Omental fat pad (tissue), 4 donors: ENCODE measurements at places on chromosomes 1 and 21. TPM values are rescaled to one million over a fixed set of nuclear protein-coding genes. Genes with fewer than 3 reads are reported as not detected.

DNA sequence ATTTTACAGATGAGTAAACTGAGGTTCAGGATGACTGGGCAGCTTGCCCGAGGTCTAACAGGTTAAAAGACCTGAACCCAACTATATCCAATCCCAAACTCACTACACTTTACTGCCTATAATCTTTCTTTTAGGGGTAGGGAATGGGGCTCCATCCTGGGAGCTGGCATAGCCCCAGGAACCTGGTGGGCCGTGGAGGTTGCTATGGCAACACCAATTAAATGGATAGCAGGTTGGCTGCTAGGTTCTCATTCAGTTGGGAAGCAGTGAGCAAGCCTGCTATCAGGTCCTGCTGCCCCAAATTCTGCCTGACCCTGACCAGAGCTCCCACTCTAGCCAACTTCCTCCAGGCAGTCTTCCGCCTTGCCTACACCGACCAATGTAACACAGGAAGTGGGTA, 40.9 kb downstream of the LRP8 start:
- no peak for DNase-seq

GRCh38 chr1:147105909-147106308, 66.4 kb downstream of the PRKAB2 start:
- DNase-seq, result no peak

GRCh38 chr1:230407351-230407750, 18.8 kb downstream of the PGBD5 start:
- no peak for DNase-seq

DNA sequence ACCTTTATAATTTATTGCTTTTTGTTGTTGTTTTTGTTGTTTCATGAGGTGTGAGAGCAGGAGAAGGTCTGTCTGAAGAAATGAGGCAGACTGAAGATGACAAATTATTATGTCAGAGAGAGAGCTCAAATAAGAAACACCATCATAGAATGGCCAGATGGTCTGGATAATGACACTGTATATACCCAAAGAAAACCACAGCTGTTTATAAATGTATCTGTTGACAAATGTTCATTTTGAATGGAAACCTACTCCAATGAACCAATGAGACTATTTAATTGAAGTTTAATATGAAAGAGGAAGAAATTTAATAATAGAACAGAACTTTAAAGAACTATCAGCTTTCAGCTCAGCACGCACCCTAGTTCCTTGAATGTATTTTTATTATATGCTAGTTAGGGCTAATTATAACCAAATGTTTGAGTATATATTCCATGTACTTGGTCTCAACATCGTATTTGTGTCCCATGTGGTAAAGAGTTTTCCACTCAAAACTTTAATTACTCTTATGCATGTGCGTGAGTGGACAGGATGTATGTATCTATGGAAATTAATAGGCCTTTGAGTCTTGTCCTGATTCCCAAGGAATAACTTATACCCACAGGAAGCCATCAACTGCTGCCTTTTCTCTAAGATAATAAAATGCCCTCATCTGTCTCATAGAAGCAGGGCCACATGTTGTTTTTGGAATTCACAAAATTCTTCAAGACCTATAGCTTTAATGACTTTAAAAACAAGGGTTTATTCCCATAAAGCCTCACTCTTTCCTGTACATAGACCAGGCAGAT, 202.7 kb downstream of the KCNK2 start:
- DNase-seq, result no peak

DNA sequence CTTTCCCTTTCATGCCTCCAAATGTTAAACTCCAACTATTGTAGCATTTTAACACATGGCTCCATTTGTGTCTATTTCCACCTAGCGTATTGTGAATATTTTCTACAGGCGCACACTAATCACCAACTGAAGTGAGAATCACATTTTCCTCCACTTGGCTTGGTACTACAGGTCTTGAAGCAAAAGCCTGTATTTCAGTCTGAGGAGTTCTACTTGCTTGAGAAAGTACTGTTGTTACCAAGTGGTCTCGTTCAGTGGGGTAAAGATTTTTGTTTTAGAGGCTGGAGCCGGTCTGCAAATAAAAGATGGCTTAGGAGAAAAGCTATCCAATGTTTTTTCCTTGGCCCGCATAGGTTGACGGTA, 550 bp upstream of the PTBP2 start:
- no peak for DNase-seq

RNU1-2 gene
- under 0.01 TPM for total RNA-seq

GRCh38 chr1:10510520-10511493, 36.1 kb downstream of the PEX14 start:
- no peak for DNase-seq

GRCh38 chr1:225277445-225277844, 150.4 kb downstream of the LBR start:
- DNase-seq, result no peak

DNA sequence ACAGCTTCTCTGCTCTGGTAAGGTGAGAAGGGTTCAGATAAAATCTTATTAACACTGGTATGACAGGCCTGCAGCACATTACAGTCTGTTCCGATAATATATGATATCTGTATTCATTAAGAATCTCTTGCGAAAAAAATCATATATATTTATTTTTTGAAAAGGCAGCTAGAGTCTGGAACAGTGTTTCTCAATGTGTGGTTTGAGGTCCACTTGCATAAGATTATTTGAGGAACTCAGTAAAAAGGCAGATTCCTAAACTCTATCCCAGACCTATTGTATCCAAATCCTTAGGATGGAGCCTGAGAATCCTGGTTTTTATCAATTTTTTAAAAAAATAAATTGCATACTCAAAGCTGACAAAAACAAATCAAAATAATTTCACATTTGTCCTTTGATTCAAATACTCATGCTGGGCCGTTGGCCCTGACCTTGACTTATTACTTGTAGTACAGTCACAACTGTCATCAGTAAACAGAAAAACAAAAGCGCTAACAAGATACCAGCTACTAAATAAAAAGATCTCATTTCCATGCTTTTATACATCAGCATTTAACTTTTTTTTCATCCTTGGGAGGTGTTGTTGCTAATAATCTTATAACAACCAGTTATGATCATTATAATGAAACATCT, 60.6 kb downstream of the RGS2 start:
- no peak for DNase-seq

DNA sequence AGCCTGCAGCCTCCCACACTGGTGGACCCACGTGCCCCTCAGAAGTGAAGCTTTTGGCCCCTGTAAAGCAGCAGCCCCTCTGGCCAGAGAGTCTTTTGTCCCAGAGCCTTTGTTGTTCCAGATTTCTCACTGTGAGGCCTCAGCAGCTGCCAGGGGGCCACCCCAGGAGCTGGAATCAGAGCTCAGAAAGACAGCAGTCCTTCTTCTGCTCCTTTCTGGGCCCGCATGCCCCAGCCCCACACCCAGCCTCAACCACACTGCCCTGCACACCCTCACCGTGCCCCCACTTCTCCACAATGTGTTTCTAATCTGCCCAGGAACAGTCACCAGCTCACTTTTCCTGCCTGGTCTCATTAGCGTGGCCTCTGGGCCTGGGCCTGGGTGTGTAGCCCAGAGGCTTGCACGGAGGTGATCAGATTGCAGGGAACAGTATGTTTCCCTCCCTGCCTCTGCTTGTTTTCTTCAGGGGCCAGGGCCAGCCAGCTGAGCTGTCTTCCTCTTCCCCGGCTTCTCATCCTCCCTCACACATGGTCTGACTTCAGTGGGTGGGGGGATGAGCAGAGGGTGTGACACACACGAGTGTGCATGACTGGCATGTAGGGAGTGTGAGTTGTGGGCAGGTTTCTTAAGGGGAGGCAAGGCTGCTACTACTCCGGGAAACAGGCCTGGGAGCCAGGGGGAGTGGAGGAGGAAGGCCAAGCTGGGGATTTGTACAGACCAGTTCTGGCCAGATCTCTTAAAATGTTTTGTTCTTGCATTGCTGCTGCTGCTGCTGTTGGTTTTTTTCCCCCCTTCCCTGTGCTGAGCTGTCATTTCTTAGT, 82.5 kb upstream of the ZNF648 start:
- DNase-seq, result peak; percentile 65

- DNase-seq, result no peak
Measured at GRCh38 chr1:71533950-71534349, 453.1 kb upstream of the ZRANB2 start.

LMX1A gene
- 2.0 TPM for total RNA-seq

DNA sequence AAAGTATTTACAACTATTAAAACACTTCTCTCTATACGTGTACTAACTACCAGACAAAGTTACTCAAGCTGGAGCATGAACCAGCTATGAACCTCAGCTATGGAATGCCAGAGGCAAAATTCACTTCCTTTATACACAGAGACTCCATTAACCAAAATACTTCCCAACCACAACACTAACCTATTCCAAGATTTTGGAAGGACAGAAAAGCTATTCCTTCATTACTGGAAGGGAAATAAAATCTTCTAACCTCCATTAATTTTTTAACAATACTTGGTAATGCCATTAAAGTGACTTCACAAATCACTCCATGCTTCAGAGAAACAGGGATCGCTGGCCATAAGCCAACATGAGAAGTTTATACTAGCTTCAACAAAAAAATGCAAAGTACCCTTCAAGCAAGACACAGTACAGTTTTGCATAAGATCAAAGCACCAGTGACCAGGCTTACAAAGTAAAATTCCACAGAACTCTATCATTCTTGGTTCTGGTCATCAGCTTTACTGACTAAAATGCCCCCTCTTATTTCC, 58.0 kb downstream of the PUM1 start:
- no peak for DNase-seq

DNA sequence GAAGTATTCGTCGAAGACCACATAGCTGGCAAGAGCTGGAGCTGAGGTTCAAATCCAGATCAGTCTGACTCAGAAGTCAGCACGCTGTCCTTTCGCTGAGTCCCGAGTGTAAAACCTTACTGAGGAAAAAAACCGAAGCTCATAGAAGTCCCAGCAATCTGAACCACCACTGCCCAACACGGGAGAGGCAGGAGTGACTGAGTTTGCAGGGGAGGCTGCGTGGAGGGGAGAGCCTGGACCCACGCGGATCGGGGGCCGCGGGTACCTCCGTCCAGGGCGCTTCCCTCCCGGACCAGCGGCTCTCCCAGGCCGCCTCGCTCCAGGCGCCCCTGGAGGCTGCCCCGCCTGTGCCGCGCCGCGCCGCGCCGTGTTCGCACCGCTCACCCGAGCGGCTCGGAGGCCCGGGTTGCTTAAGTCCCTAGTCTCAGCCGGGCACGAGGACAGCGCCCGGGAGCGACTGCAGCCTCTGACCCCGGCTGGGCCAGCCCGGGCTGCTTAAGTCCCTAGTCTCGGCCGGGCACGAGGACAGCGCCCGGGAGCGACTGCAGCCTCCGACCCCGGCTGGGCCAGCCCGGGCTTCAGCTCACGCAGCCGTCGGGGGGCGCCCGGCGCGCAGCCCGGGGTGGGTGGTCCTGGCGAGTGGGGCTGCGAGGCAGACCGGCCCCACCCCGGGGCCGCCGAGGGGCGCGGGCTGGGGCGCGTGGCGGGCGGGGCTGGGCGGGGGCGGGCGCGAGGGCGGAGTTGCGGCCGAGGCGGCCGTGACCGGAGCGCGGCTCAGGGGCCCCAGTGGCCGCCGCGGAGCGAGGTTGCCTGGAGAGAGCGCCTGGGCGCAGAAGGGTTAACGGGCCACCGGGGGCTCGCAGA, at the start of gene ADAMTSL4:
TSS of gene ADAMTSL4 (plus strand) at position 777 of the 864 bp plus-strand sequence. CDS start 2,881 bp downstream, outside the sequence.
- no peak for DNase-seq

IFI44L gene
- 6.9 TPM for total RNA-seq

DNA sequence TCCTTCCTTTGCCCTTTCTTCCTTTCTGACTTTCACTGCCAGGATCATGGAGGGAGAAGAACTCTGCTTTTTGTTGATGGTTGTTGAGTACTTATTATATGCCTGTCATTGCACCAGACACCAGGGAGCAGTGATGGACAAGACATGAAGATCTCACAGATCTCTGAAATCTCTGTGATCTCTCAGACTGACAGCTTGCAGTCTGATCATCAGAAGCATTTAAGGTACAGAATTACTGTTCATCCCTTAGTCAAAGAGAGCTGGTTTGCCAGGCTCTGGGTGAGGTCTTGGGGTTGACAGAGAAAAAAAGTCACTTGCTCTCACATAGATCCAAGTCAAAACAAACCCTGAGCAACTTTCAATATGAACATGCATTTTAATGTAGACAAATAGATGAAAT, 299.5 kb upstream of the FMN2 start:
- DNase-seq, result no peak

EDARADD gene
- 1.2 TPM for total RNA-seq

MNDA gene
- 26.0 TPM for total RNA-seq

- DNase-seq, result no peak
Measured at GRCh38 chr1:35790670-35791069, 17.1 kb upstream of the AGO4 start.

GRCh38 chr1:108082738-108083562, 117.2 kb downstream of the SLC25A24 start:
- DNase-seq, result no peak

AMY2B gene
- total RNA-seq, result 26.3 TPM
